ENCODE measurements at places on chromosomes 6 and 20.

GRCh38 chr6:157038610-157039009, 261.4 kb downstream of the ARID1B start:
- no peak for DNase-seq

- DNase-seq = no peak
These were observed 23.9 kb upstream of the TOP1 start for GRCh38 chr20:41004531-41005360.

GRCh38 chr20:23097636-23098580, 11.8 kb upstream of the CD93 start:
- DNase-seq = no peak

DNA sequence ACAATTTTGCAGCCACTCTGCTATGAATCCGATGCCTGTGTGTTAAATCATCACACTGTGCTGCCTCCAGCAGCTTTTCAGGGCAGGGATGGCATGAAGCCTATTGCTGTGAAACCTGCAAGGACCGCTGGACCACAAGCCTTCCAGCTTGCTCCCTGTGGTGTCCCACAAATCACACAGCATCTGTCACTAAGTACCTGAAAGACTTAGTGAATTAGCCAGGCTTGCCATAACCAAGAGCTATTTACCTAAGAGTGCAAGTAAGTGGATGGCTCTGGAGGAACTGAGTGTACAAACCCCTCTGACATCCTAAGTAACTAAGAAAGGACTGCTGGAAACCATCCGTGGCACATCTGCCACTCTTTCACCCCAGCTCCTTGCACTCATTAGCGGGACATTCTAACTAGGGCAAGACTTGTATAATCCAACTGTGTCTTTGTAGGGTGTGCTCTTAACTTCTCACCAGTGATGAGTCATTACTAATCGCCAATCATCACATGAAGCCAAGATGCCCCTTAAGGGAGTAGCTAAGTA, 34.7 kb downstream of the FOXQ1 start:
- no peak for DNase-seq

DNA sequence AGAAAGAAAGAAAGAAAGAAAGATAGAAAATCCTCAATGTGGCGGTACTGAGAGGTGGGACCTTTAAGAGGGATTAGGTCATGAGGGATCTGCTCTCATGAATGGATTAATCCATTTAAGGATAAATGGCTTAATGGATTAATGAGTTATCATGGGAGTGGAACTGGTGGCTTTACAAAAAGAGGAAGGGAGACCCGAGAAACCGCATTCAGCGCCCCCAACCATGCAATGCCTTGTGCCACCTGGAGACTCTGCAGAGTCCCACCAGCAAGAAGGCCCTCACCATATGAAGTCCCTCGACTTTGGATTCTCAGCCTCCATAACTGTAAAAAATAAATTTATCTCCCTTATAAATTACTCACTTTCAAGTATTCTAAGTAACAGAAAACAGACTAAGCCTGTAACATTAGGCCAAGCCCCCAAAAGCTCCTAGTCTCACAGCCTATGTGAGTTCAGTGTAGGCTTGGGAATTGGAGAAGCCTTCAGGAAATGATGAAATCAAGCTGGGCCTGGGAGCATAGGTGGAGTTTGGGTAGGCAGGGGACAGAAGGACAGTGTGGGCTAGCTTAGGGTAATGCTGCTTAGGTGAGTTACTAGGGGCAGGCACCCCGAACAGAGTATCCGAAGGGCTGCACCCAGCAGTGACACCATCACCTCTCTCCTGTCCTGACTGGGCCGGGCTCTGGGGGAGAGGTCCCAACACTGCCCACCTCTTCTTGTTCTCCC, 36.2 kb upstream of the RNF24 start:
- DNase-seq = no peak

All from stimulated activated CD4-positive, alpha-beta T cell treated with anti-CD3 and anti-CD28 coated beads, Interleukin-12 subunit alpha, Interleukin-12 subunit beta, amount 100 ng/mL, for 48 hours (primary cell).